Smooth muscle cell of the pulmonary artery (primary cell): ENCODE measurements at places on chromosomes 7 and 10. TPM values are rescaled to one million over a fixed set of nuclear protein-coding genes. Genes with fewer than 3 reads are reported as not detected.

Gene SPDYE6
- not detected in 2 replicates for total RNA-seq

Gene GBX1
- total RNA-seq: not detected in 2 replicates

Gene TMEM184A
- 0.03 and 0.13 TPM in 2 replicates for total RNA-seq

Gene CYP3A5
- total RNA-seq: not detected in 2 replicates
